ENCODE measurements at places on chromosomes 5 and 9. TPM values are rescaled to one million over a fixed set of nuclear protein-coding genes. Genes with fewer than 3 reads are reported as not detected.
A peak's percentile ranks its signal among the peaks of the same experiment; 100 is the strongest.

DNA sequence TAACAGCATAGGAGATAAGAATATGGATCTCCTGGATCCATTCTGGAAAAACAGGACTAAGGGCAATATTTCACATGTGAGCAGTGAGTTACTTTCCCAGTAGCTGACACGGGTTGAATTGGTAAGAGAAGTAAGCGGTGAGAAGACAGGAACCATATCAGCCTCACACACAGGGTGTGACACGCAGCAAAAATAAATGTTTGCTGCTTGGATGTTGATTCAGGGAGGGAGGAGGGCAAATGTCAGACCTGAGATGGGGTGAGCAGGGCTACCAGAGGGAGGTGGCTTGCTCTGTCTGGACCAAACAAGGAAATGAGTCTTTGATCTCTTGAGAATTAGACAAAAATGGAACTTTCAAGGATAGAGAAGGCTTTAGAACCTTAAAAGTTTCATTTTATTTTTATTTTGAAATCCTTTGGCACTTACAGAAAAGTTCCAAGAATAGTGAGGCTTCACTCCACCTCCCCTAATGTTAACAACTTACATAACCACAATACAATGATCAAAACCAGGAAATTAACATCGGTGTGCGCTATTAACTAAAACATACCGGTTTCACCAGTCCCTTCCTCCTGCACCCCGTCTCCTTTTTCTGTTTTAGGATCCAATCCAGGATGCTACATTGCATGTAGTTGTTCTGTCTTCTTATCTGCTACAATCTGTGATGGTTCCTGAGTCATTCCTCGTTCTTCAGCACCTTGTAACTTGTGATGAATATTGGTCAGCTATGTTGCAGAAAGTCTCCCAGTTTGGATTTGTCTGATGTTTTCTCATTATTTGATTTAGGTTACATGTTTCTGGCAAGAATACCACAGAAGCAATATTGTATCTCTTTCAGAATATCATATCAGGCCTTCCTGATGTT, 20.5 kb upstream of the ARHGEF28 start:
- H3K4me1 ChIP-seq = peaks cover 26% of the 10 kb centered on the region
- H3K27me3 ChIP-seq = no peaks in the 10 kb centered on the region

DNA sequence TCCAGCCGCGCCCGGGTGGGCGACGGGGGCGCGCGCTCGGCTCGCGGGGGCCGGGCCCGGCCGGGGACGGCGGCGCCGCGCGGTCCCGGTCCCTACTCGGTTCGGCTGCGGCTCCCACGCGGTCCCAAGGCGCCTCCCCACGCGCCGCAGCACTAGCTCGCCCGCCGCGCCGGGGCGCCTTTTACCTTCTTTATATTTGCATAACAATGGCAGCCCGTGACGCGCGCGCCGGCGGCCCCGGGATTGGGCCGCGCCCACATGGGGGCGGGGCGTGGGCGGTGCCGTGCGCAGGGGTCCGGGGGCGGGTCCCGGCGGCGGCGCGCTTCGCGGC, at the start of gene NRARP:
Gene NRARP (minus strand): TSS at position 154 of the 331 bp plus-strand sequence. CDS start 343 bp downstream, outside the sequence.
- no peak within 1 kb of the TSS for H3K27ac ChIP-seq
- H3K4me1 ChIP-seq = peaks cover 71% of the 10 kb centered on the region
- peaks cover 14% of the 10 kb centered on the region for H3K27me3 ChIP-seq
- DNase-seq = no peak
- peak within 1 kb of the TSS; percentile 46 for H3K4me3 ChIP-seq

The ECSCR gene
- not detected for total RNA-seq

The TENT4A gene
- 7.7 TPM for total RNA-seq

GRCh38 chr5:919356-920000, 26.8 kb downstream of the TRIP13 start:
- peaks cover 31% of the 10 kb centered on the region for H3K36me3 ChIP-seq
- H3K4me1 ChIP-seq = peaks cover 23% of the 10 kb centered on the region
- no peak overlapping the region for H3K4me3 ChIP-seq
- DNase-seq = peak; percentile 96
- peak overlapping the region; percentile 27 for H3K27ac ChIP-seq
- no peaks in the 10 kb centered on the region for H3K27me3 ChIP-seq

GRCh38 chr5:174311121-174311520, 265.6 kb downstream of the NSG2 start:
- H3K4me3 ChIP-seq = no peak overlapping the region
- H3K27me3 ChIP-seq = peaks cover 6% of the 10 kb centered on the region
- DNase-seq = no peak
- H3K4me1 ChIP-seq = no peaks in the 10 kb centered on the region
- H3K27ac ChIP-seq = no peak overlapping the region
- H3K36me3 ChIP-seq = no peaks in the 10 kb centered on the region

DNA sequence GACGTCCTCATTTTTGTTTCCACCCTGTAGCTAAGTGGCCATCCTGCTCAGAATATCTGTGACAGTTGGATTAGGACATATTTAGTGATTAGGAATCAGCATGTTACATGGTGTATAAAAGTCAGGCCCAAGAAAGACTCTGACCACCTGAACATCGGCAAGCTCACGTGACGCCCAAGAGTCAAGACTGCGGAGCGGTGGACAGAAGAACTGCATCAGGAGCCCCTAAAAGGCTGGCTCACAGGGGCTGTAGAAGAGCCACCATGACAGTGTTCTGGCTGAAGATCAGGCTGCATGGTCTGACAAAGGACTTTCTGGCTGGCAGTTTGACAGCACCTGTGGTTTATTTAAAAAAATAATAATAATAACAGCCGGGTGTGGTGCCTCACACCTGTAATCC, 185.3 kb downstream of the AUH start:
- no peak overlapping the region for H3K4me3 ChIP-seq
- no peak overlapping the region for H3K27ac ChIP-seq
- 0 out of 2 replicates have a peak, but pooled peaks cover 9% of the 10 kb centered on the region for H3K4me1 ChIP-seq

The CYFIP2 gene
- total RNA-seq = 40.2 TPM

GRCh38 chr5:32307769-32308194, 5.0 kb downstream of the MTMR12 start:
- no peaks in the 10 kb centered on the region for H3K27me3 ChIP-seq
- no peak overlapping the region for H3K27ac ChIP-seq
- DNase-seq = no peak
- no peak overlapping the region for H3K4me3 ChIP-seq
- H3K36me3 ChIP-seq = peaks cover 1% of the 10 kb centered on the region
- H3K4me1 ChIP-seq = peaks cover 85% of the 10 kb centered on the region

DNA sequence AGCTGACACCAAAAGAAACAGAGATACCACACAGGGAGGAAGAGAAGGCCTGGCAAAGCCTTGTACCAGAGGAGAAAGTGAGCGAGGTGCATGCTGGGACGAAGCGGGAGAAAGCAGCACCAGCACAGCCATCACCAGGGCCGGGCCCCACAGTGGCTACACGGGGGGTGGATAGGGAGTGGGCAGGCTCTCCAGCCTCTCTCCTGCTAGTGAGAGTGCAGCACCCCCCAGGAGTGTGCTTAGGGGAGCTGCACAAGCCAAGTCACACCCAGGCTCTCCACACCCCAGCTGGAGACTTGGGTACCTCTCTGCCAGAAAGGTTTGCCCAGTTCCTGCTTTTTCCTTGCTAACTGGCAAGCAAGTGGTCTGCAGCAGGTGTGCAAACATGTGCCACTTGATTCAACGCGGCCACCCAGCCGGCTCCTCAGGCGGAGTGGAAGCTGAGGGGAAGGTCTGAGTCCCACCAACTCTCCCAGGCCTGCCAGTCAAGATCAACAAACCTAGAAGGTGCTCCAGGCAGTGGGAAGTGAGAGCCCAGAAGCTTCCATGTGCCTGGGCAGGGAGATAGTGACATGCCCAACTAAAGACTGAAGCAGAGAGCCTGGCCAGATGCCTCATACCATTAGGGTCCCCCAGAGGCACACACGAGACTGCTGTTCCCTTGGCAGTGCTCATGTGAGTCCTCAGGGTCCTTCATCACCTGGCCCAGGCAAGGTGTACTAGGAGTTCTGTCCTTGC, 39.9 kb downstream of the BICD2 start:
- no peak for DNase-seq
- no peak overlapping the region for H3K27ac ChIP-seq
- H3K4me1 ChIP-seq = peaks cover 13% of the 10 kb centered on the region
- no peaks in the 10 kb centered on the region for H3K27me3 ChIP-seq
- peaks cover 27% of the 10 kb centered on the region for H3K36me3 ChIP-seq

DNA sequence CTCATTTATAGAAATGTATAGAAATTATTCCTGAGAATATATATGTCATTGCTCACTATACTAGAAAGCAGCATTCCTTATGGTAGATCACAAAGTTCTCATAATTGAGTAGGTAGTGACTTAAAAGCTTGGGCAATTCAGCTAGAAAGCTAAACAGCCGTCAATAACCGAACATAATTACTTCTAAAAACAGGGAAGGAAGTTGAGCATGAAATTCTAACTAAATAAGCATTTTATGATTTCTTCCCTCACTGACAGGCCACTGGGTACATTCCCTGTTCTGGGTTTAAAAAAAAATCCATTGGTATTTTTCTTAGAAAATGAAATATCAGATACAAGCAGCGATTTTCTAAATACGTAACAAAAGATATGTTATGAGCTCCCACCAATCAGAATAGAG, 91.1 kb upstream of the DAB2 start:
- H3K36me3 ChIP-seq = no peaks in the 10 kb centered on the region
- no peak for DNase-seq

DNA sequence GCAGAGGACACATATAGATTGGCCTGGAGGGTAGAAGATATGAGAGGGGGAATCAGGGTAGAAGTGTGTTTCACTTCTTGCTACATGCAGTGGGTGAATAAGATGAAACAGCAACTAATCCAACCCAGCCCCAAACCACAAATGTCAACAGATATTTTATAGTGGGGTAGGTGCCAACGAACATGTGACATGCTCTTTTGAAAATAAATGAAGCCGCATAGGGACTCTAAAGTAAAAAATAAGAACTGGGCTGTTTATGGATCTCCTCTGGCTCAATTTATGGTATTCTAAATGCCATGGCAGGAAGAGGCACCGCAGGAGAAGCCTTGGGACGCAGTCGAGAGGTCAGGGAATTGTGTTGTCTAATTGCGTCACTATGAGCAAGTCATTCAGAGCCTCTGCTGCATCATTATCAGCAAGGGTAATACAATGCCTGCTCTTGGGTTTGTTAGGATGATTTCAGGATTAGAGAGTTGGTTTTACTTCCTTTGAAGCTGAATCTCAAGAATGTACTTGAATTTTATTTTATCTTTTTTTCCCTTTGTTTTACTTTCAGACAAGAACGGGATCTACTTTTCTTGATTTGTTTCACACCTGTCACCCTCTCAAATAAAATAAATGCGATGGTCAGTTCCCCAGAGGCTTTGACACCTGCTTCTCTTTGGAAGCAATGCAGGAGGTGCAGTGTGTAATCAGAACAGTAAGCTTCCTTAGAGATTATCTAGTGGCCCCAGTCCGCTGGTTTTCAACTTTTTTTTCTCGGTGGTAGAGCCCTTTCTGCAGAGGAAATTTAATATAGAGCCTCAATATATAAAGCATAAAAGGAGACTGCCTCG, 375.6 kb upstream of the CLINT1 start:
- DNase-seq = no peak
- H3K4me1 ChIP-seq = no peaks in the 10 kb centered on the region
- H3K27me3 ChIP-seq = no peaks in the 10 kb centered on the region
- no peak overlapping the region for H3K27ac ChIP-seq
- H3K4me3 ChIP-seq = no peak overlapping the region

DNA sequence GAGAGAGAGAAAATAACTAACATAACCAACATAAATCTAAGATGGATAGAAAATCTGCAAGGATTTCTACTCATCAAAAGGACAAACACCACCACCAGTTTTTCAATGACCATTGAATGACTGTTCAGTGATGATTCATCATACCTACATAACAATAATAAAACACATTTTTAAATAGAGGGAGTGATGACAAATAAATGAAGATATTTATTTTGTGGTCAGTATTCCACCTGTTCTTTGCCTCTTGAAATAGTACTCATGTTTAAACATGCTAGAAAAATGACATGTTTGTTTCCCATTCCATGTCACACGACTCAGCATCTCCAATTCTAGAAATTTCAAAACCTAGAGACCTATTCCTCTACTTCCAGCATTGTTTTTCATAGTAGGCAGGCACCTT, 34.6 kb upstream of the ADAMTS16 start:
- H3K27ac ChIP-seq = no peak overlapping the region
- no peaks in the 10 kb centered on the region for H3K27me3 ChIP-seq
- no peak for DNase-seq
- no peaks in the 10 kb centered on the region for H3K4me1 ChIP-seq

DNA sequence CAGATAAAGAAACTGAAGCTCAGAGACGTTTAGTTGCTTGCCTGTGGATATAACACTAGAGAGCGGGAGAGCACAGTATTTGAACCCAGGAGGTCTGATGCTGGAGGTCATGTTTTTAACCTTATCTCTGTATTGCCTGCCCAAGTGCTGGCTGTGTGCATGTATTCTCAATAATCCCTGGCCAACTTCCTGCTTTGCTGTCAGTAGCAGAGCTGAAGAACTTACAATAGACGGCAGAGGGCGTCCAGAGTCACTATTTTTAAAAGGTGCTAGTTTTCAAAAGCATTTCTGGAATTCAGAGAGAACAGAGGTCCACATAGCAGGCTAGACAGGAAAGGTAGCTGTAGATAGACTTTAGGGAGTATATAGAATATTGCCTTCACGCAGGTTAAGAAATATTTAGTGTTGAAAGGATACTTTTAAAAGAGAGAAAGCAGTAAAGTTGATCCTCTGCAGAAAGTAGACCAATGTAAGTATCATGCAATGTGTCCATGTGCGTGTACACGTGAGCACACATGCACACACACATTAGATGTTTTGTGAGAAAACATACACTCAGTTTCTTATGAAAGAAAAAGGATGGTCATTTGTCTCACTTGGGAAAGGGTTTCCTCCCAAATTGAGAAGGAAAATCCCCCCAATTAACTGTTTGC, 46.3 kb downstream of the PTCD2 start:
- no peak overlapping the region for H3K27ac ChIP-seq
- no peak overlapping the region for H3K4me3 ChIP-seq
- peak; percentile 67 for DNase-seq
- H3K4me1 ChIP-seq = peaks cover 6% of the 10 kb centered on the region
- H3K36me3 ChIP-seq = no peaks in the 10 kb centered on the region
- H3K27me3 ChIP-seq = no peaks in the 10 kb centered on the region

DNA sequence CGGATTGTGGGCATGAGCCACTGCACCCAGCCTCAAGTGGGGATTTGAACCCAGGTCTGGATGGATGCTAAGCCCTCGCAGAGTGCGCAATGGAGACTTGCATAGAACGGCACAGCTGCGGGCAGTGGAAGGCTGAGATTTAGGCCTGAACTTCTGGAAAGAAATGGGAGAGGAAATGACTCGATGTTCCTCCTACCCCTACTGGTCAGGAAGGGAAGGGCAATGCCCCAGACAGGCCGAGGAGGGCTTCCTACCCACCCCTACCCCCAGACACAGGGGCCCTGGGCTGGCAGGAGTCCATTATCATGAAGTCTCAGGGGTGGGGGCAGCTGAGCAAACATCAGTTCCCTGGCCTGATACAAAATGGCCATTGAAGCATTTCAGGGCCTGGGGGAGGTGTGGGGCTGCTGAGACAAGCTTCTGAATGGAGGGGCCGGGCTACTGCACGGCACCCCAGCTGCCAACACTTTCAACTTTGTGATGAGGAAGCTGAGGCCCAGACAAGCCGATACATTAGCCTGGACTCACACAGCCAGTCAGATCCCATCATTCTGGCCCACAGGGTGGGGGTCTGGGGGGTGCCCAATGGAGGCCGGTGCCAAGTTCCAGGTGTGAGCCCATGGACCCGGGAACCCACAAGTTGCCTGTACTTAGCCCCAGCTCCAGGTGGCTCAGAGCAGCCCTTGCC, 13.5 kb upstream of the WDR38 start:
- H3K27ac ChIP-seq = no peak overlapping the region
- DNase-seq = peak; percentile 43
- peak overlapping the region; percentile 60 for H3K4me3 ChIP-seq
- H3K27me3 ChIP-seq = no peaks in the 10 kb centered on the region
- no peaks in the 10 kb centered on the region for H3K36me3 ChIP-seq

All from HepG2 (cell line).